ENCODE measurements at places on chromosomes 4 and X.

DNA sequence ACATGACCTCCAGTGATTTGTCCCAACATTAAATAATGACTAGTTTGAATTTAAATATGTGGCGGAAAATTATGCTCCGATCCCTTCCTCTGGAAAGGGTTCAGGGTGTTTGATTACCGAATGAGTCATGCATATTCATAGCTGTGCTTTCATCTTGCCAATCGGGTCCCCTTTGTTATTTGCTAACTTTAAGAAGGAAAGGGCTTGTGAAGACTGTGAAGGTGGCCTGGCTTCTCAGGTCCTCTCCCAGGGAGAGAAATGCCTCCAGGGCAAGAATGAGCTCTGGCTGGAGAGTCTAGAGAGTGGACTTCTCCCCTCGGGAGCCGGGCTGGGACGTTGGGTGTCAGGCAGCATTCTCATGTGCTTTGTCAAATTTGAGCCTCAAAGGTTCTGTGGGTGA is 155.5 kb upstream of the PSAPL1 start:
- DNase-seq, result no peak

DNA sequence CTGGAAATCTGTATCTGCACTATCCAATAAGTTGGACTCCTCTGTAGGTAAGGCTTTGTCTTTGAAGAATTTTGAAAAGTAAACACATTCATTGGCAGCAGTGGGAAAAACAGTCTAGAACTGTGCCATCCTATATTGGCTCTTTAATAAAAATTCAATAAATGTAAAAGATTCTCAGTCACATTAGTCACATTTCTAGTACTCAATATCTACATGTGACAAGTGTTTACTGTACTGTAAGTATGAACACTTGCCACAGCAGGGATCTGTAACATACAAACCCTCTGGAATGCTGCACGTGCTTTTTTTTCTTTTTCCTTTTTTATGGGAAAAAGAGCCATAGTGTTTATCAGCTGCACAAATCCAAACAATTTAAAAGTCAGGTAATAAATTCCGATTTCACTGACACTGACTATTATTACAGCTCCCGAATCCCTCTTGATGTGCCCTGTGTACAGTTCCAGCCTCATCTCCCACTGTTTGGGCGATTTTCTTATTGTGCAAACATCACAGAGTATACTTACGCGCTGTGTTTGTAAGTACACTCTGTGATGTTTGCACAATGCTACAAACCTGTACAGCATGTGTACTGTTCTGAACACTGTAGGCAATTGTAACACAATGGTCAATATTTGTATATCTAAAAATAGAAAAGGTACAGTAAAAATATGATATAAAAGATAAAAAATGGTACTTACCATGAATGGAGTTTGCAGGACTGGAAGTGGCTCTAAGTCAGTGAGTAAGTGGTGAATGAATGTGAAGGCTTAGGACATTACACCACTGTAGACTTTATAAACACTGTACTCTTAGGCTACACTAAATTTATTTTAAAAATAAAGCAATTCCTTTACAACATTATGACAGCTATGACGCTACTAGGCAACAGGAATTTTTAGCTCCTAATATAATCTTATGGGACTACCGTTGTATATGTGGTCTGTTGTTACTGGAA is 8.7 kb downstream of the PYURF start:
- no peak for DNase-seq

DNA sequence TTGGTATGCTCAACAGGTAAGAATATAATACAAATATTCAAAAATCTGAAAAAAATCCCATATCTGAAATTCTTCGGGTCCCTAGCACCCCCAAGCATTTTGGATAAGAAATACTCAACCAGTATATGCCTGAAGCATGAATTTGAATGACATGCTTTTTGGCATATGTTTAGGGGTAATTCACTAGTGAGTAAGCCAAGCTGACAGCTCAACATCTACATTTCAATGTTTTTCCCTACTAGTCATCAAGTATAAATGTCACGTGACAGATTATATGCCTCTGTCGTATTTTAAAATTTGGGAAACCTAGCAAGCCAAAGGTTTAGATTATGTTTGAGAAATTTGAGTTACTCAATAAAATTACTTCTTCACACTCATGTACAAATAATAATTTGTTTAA is 125.1 kb downstream of the FGF16 start:
- DNase-seq, result no peak

DNA sequence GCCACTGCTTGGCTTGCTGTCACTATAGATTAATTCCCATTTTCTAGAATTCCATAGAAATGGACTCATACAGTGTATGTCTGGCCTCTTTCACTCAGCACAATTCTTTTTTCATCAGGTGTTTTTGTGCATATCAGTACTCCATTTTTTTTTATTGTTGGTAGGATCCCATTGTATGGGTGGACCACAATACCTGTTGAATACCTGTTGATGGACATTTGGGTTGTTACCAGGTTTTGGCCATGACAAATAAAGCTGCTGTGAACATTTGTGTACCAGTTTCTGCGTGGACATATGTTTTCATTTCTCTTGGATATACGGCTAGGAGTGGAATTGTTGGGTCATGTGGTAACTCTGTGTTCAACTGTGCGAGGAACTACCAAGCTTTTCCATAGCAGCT is 14.9 kb downstream of the ZFP92 start:
- DNase-seq, result no peak

- DNase-seq, result no peak
Measured at GRCh38 chr4:19791422-19792123, 460.1 kb upstream of the SLIT2 start.

DNA sequence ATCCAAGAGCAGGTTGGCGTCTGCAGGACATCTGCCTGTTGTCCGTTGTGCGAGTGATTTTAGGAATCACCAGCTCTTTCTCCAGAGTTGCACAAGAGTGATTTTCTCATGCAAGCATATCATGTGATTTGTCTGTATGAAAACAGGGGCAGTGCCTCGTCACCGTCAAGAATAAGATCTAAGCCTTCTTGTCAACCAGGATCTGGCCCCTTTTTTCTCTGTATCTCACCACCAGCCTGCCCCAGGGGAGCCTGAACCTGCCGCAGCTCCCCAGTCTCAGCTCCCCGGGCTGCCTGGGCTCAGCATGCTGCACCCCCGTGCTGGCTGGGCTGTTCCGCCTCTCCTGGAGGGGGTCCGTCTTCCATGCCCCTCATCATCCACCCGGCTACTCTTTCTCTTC is 90.5 kb downstream of the STOX2 start:
- no peak for DNase-seq

- no peak for DNase-seq
Measured at GRCh38 chrX:130578906-130579305, 177.1 kb downstream of the RBMX2 start.

DNA sequence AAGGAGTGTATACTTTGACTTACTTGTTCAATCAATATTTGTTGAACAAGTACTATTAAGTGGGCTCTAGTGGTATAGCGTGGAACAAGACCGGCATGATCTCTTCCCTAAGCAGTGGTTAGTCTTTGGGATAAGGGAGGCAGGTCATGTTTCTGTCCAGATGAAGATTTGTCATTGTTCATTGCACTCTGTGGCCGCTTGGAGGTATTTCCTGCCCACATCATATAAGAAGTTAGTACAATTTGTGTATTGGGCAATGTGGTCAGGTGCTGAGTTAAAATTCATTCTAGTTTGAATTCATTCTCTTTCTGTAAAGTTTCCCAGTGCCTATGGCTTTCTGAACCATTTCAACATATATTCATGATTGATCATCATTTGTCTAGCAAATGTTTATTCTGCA is 101.1 kb upstream of the SHISA3 start:
- no peak for DNase-seq

- no peak for DNase-seq
Measured at GRCh38 chr4:128757712-128758111, 51.8 kb upstream of the JADE1 start.

GRCh38 chr4:8144359-8144758 is 14.3 kb downstream of the ABLIM2 start:
- DNase-seq, result no peak

DNA sequence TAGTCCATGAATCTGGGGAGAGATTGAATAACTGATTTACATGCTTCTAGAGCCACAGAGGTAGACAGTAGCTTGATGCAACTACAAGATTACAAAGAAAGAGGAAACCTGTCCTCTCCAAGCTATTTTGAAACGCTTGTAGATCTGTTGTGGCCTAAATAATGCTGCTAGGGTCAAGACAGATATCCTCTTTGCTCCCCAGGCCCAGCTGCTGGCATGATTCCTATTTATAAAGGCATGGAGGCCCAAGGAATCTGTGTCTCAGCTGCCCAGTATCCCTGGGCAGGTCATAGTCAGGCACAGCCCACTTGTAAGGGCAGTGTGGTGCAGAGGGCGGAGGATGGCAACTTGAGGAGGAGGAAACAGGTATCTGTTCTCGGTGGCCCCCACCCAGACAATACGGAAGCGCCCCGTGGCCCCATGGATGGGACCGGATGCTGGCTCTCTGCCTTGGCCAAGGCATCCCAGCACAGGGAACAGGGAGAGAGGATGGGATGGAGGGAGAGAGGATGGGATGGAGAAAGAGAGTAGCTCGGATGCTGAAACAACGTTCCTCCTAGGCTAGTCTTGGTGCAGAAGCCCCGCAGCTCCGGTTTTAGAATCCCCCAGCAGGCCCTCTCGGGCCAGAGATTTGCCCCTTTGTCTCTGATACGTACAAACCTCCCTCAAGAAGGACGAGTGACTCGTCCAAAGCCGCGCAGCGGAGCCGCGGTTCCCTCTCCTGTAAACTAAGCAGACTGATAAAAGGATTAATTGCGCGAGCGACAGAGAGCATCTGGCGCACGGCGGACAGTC is 767 bp upstream of the SMIM20 start:
- DNase-seq, result no peak

DNA sequence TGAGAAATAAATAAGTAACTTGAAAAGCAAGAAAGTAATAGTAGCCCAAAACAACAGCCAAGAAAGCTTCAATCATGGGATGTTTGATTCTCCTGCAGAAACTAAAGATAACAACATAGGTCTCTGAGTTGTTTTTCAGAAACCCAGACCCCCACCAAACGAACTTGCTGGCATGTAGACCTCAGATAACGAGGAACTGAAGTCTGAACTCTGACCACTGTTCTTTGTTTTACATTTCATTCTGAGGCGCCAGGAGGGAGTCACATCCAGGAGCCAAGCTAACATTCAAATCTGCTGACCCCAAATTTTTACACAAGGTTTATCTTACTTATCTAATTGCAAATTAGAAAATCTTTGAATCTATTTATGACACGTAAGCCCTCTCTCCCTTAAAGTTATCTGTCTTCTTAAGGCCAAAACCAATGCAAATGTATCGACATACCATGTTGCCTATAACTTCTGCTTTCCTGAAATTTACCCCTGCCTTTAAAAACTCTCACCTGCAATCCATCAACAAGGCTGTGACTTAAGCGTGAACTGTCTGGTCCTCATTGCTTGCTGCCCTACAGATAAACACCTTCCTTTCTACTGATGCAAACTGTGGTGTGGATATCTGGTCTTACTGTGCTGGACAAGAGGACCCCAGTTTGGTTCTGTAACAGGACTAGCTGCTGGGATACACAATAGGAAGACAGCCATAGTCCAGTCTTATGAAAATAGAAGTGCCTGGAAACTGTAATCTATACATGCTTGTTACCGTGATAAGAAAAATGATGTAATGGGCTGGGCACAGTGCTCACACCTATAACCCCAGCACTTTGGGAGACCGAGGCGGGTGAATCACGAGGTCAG is 37.5 kb upstream of the NEIL3 start:
- no peak for DNase-seq

GRCh38 chr4:27184508-27185155 is 324.0 kb downstream of the STIM2 start:
- no peak for DNase-seq

DNA sequence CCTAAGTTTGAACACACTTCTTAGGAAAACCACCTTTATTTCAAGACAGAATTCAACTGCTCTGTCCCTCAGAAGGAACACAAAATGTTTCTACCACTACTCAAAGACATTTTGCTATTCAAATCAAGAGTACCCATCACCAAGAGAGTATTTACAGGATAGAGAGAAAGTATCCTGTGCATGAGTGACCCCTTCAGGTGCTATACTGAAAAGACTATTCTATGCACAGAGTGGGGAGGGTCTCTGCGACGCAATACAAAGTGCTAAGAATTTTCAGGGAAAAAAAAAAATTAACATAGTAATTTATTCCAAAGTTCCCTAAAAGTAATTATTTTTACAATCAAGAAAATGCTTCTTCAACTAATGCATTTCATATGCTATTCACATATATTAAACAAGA is 346.4 kb upstream of the FAM241A start:
- DNase-seq, result no peak

- no peak for DNase-seq
Measured at GRCh38 chr4:23382879-23383278, 507.0 kb downstream of the PPARGC1A start.

DNA sequence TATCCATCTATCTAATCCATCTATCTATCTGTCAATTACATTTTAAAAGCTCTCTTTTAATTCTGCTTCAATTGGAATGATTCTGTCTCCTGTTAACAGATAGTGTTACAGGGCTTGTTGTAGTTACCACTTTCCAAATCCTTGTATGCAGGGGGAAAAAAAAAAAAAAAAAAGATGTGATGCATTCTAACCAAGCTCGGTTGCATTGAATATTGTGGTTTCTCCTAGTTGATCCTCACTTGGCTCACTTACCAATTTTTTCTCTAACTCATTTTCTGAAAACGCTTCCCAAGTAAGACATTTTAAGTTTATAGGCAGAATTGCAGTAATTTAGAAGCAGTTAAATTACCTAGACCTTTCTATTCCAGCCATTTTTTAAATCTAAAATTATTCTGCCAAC is 327.9 kb upstream of the PITX2 start:
- no peak for DNase-seq

DNA sequence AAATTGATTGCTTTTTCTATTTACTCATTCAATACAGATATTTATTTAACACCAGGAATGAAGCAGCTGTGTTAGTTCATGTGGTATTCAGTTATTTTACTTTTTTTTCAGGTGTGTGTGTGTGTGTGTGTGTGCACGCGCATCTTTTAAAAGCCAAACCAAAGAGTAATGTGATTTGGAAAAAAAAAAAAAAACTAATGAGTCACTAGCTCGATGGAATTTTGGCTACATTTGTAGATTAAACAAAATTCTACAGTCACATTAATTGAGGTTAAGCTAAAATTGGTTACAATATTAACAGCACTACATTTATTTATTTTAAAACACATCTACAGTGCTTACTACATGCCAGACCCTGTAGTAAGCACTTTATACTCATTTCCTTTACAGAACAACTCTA is 66.8 kb downstream of the HHIP start:
- no peak for DNase-seq

Data from erythroblast (primary cell).